ENCODE measurements at places on chromosomes 5 and 9. TPM values are rescaled to one million over a fixed set of nuclear protein-coding genes. Genes with fewer than 3 reads are reported as not detected.

DNA sequence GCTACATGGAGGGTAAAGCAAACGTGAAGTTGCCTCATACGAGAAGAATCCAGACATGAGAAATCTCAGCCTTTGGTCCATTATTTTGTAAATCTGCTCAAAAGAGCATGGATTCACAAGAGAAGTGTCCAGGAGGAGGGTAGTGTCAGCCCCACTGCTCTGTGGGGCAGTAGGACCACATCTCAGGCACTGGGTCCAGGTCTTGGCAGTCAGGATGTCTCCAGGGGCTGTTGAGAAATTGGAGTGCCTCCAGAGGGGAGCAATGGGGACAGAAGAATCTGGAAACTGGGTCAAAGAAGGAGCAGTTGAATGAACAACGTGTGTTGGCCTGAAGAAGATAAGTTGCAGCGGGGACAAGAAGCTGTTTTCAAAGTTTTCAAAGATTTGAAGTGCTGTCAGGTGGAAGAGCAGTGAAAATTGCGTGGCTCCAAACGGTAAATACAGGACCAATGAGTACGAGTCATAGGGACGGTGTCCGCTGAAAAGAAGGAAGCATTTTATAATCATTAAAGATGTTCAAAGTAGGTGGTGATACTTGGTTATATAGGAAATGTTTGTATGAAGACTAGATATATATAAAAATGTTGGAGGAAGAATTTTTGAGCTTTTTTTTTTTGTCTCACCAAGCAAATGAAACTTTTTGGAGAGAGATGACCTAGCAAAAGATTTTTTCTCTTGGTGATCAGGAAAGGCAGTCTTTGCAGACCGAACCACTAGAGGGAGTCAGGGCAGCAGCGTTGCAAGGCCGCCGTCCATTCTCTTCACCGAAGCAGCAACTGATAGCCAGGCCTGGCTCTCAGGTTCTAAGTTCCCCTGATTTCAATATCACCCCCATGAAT, 57.1 kb upstream of the ZBED3 start:
- no peak overlapping the region for H3K27ac ChIP-seq
- peak; percentile 71 for DNase-seq
- no peak overlapping the region for H3K4me3 ChIP-seq
- H3K27me3 ChIP-seq, result no peaks in the 10 kb centered on the region
- no peaks in the 10 kb centered on the region for H3K36me3 ChIP-seq
- H3K4me1 ChIP-seq, result no peaks in the 10 kb centered on the region

DNA sequence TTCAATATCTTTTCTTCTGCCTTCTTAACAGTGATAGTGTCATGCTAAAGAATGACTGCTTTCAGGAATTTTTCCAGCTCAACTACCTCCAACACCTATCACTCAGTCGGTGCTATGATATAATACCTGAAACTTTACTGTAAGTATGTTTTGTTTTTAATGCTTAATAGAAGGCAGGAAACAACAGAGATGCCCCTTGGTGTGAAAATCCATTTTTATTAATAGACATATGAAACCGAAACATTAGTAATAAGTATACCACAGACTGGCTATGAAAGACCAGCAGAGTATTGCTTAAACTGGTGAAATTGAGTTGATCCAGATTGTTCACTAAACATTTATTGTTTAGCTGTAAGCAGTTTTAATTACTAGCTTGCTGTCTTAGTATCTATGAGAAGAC, 25.2 kb downstream of the SKP2 start:
- no peak overlapping the region for H3K4me3 ChIP-seq
- no peak overlapping the region for H3K27ac ChIP-seq
- H3K27me3 ChIP-seq, result no peaks in the 10 kb centered on the region
- H3K4me1 ChIP-seq, result no peaks in the 10 kb centered on the region
- DNase-seq, result no peak

Gene TSSK1B
- not detected for total RNA-seq

GRCh38 chr5:155827949-155828348, 499.0 kb upstream of the SGCD start:
- no peaks in the 10 kb centered on the region for H3K36me3 ChIP-seq
- DNase-seq, result no peak
- H3K27ac ChIP-seq, result no peak overlapping the region

DNA sequence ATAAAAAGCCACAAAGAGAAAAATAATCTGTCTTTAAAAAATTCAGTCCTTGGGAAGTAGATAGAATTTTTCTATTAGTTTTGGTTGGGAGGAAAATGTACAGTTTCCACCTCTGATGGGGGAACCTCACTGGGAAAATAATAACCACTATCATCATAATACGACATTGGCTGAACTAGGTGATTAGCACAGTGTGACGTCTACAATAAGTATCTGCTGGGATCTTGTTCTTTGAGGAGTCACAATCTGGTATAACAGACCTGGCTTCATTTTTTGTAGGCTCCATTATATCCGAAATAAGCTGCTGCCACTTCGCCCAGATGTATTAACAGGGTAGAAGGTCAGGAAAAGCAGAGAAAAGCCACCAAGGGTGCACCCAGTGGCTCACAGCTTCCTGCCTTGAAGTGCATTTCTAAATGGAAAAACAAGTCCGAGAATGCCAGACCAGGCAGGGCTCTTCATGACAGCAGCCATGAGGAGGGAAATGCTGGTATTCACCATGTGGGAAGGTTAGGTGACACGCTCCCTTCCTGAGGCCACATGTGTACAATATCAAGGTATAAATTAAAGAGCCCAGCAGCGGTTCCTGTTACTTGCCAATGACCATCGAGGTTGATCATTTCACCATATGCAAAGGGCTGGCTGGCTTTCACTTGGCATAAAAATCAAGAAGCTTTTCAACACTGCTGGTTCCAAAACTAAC, 152.8 kb downstream of the PRELID2 start:
- no peaks in the 10 kb centered on the region for H3K27me3 ChIP-seq
- no peak overlapping the region for H3K27ac ChIP-seq
- H3K36me3 ChIP-seq, result no peaks in the 10 kb centered on the region
- DNase-seq, result no peak
- no peak overlapping the region for H3K4me3 ChIP-seq
- no peaks in the 10 kb centered on the region for H3K4me1 ChIP-seq

Gene AIF1L
- total RNA-seq, result 1.2 TPM

Gene GPR150
- 0.41 TPM for total RNA-seq

GRCh38 chr5:172142709-172143215, 45.3 kb downstream of the STK10 start:
- no peak for DNase-seq
- no peak overlapping the region for H3K4me3 ChIP-seq
- no peaks in the 10 kb centered on the region for H3K27me3 ChIP-seq

- H3K27ac ChIP-seq, result no peak overlapping the region
- no peak for DNase-seq
- H3K4me1 ChIP-seq, result peaks cover 13% of the 10 kb centered on the region
- no peak overlapping the region for H3K4me3 ChIP-seq
- H3K27me3 ChIP-seq, result peaks cover 54% of the 10 kb centered on the region
Measured at GRCh38 chr5:128534726-128535125, 3.3 kb downstream of the FBN2 start.

DNA sequence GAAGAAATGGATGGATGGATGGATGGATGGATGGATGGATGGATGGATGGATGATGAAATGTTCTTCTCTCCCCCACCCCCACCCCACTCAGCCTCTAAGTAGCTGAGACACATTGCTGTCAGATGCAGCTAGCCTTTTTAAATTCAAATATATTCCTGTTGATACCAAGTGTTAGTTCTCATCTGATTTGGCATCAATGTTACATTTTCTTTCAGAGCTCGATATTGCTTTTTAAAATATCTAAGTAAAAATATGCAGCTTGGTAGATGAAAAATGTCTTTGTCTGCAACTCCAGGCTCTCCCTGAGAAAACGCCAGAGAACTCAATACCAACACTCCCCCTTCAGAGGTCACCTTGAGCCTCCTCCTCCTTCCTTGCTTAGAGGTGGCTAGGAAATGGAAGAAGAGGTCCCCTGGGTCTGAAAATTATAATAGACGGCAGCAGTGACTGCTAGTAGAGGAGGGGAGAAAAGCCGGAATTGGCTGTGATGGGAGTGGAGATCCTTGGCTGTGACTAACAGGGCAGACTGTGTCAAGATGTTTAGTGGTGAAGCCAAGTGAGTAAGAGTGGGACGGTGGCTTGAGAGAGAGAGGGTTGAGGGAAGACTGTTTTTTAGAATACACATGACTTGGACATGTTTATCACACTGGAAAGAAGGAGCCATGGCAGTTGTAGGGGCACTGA, 156.0 kb downstream of the ZNF462 start:
- no peak overlapping the region for H3K27ac ChIP-seq
- no peak overlapping the region for H3K4me3 ChIP-seq
- H3K27me3 ChIP-seq, result no peaks in the 10 kb centered on the region
- no peak for DNase-seq

DNA sequence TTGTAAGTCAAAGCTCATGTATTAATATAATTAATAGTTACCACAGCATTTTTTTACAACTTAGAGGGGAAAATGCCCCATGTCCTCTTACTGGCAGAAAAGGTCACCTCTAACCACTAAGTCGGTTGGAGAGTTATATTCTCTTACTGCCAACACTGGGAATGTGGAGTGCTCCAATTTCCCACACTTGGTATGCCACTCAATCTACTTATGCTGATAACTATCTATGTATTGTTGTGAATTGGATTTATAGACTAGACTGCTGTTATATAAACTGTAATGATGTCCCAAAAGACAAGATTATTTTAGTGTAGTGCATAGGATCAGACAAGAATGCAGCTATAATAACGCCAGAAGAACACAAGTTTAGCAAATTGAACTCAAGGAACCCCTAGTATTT, 2385.2 kb upstream of the C9orf72 start:
- H3K4me1 ChIP-seq, result no peaks in the 10 kb centered on the region
- no peaks in the 10 kb centered on the region for H3K27me3 ChIP-seq
- no peak overlapping the region for H3K4me3 ChIP-seq
- no peak for DNase-seq
- no peaks in the 10 kb centered on the region for H3K36me3 ChIP-seq

DNA sequence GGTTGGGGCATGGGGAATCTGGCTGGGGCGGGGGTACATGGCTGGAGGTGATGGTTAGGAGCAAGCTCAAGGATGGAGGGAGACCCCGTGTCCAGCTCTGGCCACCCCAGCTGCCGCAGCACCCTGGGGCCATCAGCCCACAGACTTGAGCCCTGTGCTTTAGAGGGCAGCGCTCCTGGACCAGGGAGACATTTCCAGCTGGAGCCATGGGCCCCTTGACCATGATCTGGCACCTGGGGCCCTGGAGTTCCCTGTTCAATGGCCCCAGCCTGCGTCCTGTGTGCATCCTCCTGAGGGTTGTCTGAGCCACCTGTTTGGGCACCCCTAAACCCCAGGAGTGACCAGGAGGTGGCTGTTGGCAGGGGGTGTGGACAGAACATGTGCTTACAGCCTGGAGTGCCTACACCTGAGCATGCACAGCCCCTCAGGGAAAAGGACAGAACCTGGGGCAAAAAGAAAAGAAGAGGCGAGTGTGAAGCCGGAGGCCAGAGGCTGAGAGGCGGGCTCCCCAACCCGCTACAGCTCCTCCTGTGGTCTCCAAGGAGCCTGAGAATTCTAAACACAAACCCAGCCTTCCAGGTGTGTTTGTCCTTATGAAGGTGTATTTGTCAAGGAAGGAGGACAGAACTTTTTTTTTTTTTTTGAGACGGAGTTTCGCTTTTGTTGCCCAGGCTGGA, 126.7 kb downstream of the C9orf50 start:
- DNase-seq, result no peak
- no peaks in the 10 kb centered on the region for H3K36me3 ChIP-seq
- H3K27ac ChIP-seq, result peak overlapping the region; percentile 94
- no peaks in the 10 kb centered on the region for H3K27me3 ChIP-seq
- H3K4me3 ChIP-seq, result peak overlapping the region; percentile 50

DNA sequence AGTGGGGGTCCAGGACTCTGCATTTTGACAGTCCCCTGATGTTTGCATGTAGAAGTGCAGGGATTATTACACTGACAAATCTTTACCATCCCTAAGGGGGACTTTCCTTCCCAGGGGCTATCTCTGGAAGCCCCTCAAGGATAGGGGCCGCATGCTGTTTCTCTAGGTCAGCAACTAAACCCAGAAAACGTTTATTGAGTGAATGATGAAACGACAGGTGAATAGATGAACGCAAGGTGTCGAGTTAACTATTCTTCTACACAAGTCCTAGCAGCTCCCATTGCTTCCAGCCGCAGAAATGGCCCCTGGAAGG, 281 bp upstream of the HSD17B4 start:
- H3K36me3 ChIP-seq, result no peaks in the 10 kb centered on the region
- no peak for DNase-seq

DNA sequence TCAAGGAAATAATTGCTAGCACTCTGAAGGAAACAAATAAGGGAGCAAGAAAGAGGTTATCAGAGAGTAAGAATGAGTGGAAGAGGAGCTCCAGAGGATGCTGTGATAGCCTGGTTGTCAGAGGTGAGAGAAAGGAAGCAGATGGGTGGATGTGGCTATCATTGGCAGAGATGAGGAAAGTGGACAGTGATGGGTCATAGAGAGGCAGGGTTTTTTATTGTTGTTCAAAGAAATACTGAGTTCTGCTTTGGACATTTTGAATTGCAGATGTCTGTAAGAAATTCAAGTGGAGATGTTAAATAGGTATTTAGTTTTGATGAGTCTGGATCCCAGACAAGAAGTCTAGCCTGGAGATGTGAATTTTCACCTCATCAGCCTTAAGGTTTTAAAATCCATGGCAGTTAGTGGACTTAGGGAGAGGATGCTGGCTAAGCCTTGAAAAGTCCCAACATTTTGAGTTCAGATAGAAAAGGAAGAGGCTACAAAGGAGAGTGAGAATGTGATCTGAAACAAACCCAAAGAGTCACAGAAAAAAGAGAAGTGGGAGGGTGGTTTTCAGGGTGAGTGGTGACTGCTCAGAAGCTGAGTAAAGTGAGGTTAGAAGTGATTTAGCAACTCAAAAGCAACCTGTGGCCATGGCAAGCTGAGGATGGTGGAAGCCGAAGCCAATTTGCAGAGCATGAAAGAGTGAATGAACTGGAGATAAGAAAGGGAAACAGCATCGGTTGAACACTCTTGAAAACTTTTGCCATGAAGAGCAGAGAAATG, 50.4 kb downstream of the PPIC start:
- no peak for DNase-seq
- H3K36me3 ChIP-seq, result no peaks in the 10 kb centered on the region
- no peak overlapping the region for H3K4me3 ChIP-seq
- no peaks in the 10 kb centered on the region for H3K27me3 ChIP-seq
- no peaks in the 10 kb centered on the region for H3K4me1 ChIP-seq
- H3K27ac ChIP-seq, result no peak overlapping the region

- no peak for DNase-seq
- no peaks in the 10 kb centered on the region for H3K4me1 ChIP-seq
- H3K27ac ChIP-seq, result no peak overlapping the region
- H3K36me3 ChIP-seq, result peaks cover 13% of the 10 kb centered on the region
Measured at GRCh38 chr9:105531530-105531929, 26.4 kb upstream of the FKTN start.

Measured in transverse colon (tissue), 4 donors.